ENCODE measurements at places on chromosomes 7 and 10.

DNA sequence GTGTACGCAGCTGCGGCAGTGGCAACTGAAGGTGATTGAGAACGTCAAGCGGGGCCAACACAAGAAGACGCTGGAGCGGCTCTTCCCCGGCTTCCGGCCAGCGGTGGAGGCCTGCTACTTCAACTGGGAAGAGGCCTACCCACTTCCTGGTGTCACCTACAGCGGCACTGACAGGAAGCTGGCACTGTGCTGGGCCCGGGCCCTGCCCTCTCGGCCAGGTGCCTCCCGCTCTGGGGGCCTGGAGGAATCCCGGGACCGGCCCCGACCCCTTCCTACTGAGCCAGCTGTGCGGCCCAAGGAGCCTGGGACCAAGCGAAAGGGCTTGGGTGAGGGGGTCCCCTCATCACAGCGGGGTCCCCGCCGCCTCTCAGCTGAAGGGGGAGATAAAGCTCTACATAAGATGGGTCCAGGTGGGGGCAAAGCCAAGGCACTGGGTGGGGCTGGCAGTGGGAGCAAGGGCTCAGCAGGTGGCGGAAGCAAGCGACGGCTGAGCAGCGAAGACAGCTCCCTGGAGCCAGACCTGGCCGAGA is 6.5 kb downstream of the ZSWIM8 start:
- no peak for DNase-seq

- no peak for DNase-seq
Observed at GRCh38 chr7:64555046-64555445, 7.8 kb downstream of the ZNF680 start.

GRCh38 chr10:122630526-122630925 is 69.1 kb downstream of the C10orf120 start:
- no peak for DNase-seq

DNA sequence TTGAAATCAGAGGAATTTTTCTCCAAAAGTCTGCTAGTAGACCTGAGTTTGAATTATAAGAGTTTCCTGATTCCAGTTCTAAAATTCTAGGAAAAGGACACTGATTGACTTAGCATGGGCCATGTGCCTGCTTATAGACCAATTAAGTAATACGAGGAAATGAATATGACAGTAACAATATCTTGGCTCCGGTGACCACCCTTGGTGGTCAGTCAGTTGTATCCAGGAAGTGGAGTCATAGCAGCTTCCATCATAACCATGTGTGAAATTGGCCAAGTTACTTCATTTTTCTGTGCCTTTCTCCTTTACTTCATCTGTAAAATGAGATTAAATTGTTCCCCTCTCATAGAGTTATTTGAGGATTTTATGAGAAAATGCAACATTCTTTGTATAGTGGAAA is 66.9 kb downstream of the MTPAP start:
- no peak for DNase-seq

DNA sequence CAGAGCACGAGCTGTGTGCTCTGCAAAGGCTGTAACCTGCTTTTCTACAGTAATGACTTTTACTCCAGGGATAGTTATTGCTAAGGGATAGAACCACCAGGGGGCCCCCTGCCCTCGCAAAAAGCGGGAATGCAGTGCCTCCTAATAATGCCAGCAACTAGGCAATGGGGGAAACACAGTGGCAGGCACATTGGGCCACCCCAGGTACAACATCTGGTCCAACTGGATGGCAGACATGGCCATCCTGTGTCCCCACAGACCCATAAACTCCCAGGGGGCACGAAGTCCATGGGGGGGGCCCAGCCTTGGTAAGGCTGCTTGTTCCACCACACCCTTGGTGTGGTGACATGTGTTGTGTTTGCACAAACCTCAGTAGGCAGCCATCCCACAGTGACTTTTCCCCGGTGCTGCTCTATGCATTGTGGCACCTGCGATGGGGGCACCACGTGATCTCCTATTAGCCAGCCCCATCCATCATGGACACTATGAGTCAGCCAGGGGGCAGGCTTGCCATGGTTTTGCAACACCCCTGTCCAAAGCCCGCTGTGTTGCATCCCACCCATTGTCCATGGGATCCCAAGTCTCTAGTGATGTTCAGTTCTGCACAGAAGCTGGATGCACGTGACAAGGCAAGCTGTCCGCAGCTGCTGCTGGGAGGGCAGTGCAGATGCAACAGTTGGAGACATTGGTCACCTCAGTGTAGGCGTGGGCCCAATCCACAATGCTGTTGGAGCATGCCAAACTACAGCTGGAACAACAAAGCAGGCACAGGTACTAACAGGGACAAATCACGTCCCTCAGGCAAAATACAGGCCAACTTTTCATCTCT is 84.0 kb downstream of the ANLN start:
- peak; percentile 47 for DNase-seq

GRCh38 chr10:92727550-92727949 is 37.8 kb downstream of the HHEX start:
- DNase-seq: no peak

- DNase-seq: peak; percentile 90
Observed at GRCh38 chr10:110354322-110354766, 49.6 kb upstream of the SMNDC1 start.

- no peak for DNase-seq
Observed at GRCh38 chr10:2392145-2392812, 655.0 kb upstream of the ADARB2 start.

GRCh38 chr10:22682237-22683139 is 31.9 kb downstream of the PIP4K2A start:
- peak; percentile 35 for DNase-seq

- no peak for DNase-seq
Observed at GRCh38 chr10:93757136-93757535, 600 bp upstream of the LGI1 start.

- no peak for DNase-seq
Observed at GRCh38 chr7:50584793-50585408, 19.7 kb upstream of the DDC start.

DNA sequence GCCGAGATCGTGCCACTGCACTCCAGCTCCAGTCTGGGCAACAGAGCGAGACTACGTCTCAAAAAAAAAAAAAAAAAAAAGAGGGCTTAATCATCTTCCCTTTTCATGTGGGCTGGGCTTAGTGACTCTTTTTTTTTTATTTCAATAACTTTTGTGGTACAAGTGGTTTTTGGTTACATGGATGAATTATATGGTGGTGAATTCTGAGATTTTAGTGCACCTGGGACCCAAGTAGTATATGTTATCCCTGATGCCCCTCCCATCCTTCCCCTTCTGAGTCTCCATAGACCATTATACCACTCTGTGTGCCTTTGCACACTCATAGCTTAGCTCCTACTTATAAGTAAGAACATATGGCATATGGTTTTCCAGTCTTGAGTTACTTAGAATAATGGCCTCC is 4.8 kb upstream of the ADAM12 start:
- DNase-seq: no peak

GRCh38 chr7:47479821-47480575 is 101.9 kb downstream of the TNS3 start:
- no peak for DNase-seq

DNA sequence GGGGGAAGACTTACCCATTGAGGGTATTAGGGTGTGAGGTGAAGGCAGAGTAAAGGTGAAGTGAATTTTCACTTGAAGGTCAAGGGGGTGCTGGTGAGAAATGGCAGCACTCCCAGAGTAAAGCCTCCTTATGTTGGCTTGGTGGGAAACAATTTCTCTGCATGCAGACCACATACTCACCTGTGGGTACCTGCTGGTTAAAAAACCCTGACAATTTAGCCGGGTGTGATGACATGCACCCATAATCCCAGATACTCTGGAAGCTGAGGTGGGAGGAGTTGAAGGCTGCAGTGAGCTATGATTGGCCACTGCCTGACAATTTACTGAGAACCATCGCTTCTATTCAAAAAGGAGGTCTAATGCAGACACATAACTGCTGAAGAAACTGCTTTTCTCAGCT is 5.5 kb downstream of the DNAJB9 start:
- DNase-seq: no peak

DNA sequence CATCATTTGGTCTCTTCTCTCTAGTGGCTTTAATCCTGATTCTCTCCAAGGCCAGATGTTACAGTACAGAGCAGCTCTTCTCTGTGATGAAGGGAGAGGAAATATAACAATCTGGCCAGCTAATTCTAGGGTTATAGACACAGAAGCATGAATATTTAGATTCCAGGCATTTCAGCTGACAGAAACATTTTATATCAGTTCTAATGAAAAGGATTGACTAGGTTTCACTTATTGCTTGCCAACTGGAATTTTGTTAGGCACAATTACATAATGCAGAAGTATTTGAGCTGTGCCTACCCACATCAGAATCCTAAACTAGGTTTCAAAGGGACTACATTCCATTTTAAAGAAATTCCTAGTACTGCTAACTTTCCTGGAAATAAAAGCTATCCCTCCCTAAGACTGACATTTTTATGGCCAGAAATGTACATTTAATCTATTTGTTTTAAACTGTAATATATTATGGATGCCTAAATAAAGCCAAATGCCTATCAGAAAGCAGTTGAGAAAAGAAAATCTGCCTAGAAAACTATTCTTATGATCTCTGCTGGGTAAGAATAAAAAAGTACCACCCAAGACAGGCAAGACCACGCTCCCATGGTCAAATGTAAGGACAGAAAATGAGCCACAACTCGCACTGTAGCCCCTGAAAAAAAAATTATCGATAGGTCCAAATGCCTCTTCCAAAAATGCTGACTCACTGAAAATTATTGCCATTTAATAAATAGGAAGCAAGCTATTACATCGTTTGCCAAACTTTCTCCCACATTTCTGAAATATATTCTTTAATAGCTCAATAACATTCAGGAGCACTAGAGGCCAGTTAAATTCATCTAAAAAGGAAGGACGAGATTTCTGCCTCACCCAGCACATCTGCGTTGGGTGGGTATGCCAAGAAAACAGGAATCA is 498.1 kb downstream of the KCNMA1 start:
- no peak for DNase-seq

DNA sequence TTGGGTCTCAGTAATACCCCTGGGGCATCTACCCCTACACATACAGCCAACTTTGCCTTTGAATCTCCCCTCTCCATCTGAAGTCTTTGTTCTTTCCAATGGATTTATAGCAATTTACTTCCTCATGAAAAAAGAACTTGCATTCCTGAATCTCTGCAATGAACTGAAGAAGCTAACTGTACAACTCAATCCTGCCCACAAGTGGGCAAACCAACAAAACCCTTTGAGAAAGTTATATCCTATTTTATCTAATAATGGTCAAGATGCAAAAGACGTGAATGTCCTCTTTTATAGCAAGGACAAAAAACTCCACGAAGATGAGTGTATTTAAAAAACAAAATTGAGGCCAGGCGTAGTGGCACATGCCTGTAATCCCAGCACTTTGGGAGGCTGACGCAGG is 991.3 kb downstream of the LRMDA start:
- DNase-seq: no peak

DNA sequence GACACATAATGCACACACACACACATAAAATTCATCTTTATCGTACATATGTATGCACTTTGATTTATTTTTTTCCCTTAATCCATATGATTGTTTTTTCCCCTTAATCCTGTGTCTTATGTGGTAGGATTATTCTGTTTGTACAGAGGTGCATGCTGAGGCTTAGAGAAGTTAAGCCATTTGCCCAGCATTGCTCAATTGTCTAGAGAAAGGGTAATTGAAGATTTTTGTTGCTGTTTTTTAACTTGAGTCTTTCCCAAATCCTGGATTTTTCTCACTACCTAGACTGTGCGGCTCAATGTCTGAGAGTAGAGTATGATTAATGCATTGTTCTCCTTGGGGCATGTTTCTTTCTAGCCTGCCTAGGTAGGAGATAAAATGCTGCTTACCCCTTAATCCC is 35.0 kb downstream of the WBP1L start:
- DNase-seq: no peak

DNA sequence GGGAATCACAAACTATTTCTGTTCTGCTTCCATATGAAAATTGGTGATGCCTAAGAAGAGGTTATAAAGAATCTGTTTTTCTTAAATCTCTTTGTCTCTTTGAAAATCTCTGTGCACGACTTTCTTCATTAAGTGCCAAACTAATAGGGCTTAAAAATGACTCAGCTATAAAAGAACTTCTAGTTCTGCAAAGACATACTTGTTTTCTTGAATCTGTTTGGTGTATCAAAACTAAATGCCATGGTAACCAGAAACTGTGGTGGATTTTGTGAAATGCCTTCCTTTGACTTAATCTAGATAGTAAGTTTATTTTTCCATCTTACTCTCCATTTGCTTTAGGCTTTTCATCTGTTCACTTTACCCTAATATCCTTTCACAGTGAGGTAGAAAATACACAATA is 417.8 kb downstream of the PARD3 start:
- no peak for DNase-seq

GRCh38 chr7:72706521-72706920 is 121.5 kb downstream of the TYW1B start:
- DNase-seq: no peak

DNA sequence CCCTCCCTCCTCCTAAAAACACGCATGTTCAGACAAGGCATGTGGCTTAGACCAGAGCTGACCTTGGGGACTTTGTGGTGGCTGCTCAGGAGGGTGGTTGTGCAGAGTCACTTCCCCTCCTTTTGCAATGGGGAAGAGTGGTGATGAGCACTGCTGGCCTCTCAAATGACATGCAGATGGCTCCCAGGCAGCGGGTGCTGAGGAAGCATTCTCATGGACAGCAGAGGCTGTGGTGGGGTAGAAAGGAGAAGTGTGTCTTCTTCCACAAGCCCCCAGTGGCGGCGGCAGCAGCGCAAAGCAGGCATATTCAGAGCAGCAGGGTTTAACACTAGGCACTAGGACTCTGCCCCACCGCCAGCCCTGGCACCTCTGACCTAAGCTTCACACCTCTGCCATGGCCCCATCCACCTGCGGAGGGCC is 105.9 kb upstream of the ANLN start:
- peak; percentile 76 for DNase-seq

DNA sequence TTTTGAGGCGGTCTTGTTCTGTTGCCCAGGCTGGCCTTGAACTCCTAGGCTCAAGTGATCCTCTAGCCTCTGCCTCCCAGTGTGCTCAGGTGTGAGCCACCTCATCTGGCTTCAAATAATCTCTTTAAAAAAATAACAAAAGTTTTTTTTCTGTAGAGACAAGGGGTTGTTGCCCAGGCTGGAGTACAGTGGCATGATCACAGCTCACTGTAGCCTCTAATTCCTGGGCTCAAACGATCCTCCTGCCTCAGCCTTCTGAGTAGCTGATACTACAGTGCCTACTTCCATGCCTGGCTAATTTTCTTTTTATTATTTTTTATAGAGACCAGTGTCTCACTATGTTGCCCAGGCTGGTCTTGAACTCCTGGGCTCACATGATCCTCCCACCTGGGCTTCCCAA is 11.7 kb downstream of the FOXK1 start:
- DNase-seq: no peak

DNA sequence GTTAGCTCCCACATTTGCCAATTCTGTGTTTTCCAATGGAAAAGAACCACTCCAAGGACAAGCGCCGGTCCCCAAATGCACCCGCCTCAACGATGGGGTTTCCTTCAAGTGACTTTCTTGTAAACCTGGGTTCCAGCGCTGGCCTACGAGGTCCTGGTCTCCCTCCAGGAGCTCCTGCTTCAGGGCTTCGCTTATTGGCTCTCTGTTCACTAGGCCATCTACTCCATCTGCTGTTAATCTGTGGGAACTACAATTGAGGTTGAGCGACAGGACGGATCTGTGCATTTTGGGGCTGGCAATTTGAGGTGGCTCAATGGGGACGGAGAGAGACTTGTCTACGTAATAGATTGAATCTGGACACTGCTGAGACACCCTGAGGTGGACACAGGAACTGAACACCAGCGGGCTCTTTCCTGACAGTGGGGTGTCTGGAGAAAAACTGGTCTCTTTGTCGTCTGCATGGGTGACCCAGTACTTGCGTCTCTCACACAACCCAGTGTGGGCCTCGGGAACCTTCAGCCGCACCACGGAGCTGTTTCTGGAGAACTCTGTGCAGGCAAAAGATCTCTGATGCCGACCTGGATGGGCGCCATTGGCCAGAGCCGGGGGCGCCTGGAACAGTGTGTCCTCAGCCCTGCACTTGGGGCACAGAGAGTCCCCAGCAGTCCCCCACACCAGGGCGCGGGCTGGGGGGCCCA is 115.9 kb upstream of the ADAM12 start:
- peak; percentile 59 for DNase-seq

Data from NAMALWA (cell line).